Osteocyte (in vitro differentiated cells): ENCODE measurements at places on chromosomes 12 and 14. TPM values are rescaled to one million over a fixed set of nuclear protein-coding genes. Genes with fewer than 3 reads are reported as not detected.

GALNT9 gene
- total RNA-seq: not detected in 2 replicates

LRRK2 gene
- total RNA-seq: not detected in 2 replicates

POTEG gene
- total RNA-seq: not detected in 2 replicates

- peaks cover 11% of the 10 kb centered on the region for H3K27me3 ChIP-seq
- DNase-seq: no peak
- H3K36me3 ChIP-seq: no peaks in the 10 kb centered on the region
- H3K4me3 ChIP-seq: no peak overlapping the region
- no peak overlapping the region for H3K27ac ChIP-seq
These were observed 2.0 kb upstream of the BEGAIN start for GRCh38 chr14:100589071-100589759.

DNA sequence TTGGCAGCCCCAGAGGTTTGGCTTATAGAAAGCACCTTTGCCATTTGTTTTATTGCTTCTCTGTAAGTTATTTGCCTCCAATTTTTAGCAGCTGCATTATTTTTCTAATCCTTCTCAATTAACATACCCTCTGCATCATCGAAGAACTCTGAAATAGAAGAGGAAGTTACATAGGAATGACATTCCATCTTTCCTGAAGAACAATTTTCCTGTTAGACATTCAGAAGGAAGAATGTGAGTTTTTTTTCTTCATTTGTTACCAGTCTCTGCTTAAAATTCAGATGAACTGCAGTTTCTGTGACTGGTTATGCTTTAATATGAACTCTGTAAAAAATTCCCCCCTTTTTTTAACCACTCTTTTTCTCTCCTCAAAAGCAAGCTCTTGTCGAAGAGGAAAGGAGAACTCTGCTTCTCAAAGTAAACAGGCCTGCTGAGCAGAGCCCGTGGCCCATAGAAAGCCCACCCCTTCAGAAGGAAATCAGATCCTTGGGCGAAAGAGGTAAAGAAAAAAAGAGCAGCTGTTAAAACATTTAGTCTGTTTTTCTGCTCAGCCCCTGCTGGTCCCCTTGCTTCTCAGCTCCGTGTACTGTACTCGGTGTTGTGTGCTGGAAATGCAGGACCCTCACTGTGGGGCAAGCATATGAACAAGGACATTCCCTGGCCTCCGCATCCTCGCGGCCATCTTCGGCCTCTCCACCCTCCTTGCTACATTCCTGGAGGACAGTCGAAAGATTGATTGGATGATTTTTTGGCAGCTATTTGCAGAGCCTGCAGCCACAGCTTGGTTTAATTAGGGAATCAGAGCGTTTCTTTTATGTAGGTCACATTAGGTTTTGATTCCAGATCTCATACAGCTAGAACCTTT is 164.4 kb upstream of the LRIG3 start:
- H3K4me1 ChIP-seq: peaks cover 64% of the 10 kb centered on the region
- peak overlapping the region; percentile 90 for H3K27ac ChIP-seq
- DNase-seq: peak; percentile 91
- no peaks in the 10 kb centered on the region for H3K27me3 ChIP-seq
- peak overlapping the region; percentile 60 for H3K4me3 ChIP-seq

GRCh38 chr12:45727980-45728629 is 1.4 kb upstream of the ARID2 start:
- DNase-seq: no peak
- no peaks in the 10 kb centered on the region for H3K27me3 ChIP-seq
- peak overlapping the region; percentile 99 for H3K27ac ChIP-seq

FLRT2 gene
- total RNA-seq: 168 and 181 TPM in 2 replicates

AQP6 gene
- not detected in 2 replicates for total RNA-seq

LDHB gene
- total RNA-seq: 627 and 636 TPM in 2 replicates

DNA sequence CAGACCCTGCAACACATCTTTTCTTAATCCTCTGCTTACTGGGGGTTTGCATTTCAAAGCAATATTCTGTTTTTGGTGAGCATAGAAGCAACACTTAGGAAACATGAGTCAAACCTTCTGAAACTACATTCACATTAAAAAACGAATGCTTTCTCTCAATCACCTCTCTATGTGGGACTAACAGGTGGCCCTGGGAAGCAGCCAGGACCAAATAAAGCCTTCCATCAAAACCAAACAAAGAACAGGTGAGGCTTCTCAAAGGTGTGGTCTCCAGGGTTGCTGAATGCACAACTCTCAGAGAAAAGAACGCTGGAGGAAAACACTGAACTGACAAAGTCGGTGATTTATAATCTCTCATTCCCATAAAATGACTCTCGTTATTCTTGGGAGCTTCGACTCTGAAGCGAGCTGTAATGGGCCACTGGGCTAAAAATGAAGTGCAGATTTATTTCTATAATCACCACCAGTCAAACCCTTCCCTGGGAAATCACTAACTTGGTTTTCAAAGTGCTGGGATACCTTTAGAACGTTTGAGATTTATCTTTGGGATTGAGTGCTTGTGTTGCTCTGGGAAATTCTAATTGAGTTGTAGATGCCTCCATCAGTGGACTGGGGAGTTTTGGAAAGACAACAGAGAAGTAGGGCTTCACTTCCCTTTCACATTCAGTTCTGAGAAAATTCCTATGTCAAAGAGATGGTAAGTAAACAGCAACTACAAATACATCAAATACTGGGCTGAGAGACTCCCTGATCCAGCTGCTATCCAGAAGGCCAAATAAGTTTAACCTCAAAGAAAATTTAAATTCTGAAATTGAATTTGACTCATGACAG is 262.0 kb upstream of the TMPO start:
- no peak for DNase-seq
- no peaks in the 10 kb centered on the region for H3K36me3 ChIP-seq
- no peak overlapping the region for H3K4me3 ChIP-seq
- no peaks in the 10 kb centered on the region for H3K4me1 ChIP-seq
- no peak overlapping the region for H3K27ac ChIP-seq

GRCh38 chr14:24368212-24368561 is 203 bp downstream of the NFATC4 start:
- H3K36me3 ChIP-seq: peaks cover 14% of the 10 kb centered on the region
- H3K27me3 ChIP-seq: no peaks in the 10 kb centered on the region
- DNase-seq: no peak

DNA sequence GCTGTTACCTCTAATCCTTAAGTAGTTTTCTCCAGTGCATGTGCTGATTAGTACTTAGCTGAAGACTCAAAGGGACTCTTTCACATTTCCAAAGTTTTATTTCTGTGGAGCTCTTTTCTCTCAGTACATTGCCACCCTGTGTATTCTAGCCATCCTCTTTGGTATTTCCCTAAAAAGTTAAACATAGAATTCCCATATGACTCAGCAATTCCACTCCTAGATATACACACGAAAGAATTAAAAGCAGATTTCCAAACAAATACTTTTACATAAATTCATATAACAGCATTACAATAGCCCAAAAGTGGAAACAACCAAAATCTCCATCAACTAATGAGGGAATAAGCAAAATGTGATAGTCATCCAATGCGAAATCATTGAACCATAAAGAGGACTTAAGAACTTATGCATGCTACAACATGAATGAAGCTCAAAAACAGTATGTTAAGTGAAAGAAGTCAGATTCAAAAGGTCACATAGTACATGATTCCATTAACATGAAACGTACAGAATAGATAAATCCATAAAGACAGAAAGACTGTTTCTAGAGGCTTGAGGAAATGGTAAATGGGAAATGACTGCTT is 9.0 kb upstream of the NOVA1 start:
- DNase-seq: no peak
- H3K36me3 ChIP-seq: no peaks in the 10 kb centered on the region
- peaks cover 8% of the 10 kb centered on the region for H3K4me1 ChIP-seq
- H3K27me3 ChIP-seq: peaks cover 10% of the 10 kb centered on the region

IAPP gene
- not detected in 2 replicates for total RNA-seq

- H3K27ac ChIP-seq: peak overlapping the region; percentile 59
- H3K4me1 ChIP-seq: peaks cover 13% of the 10 kb centered on the region
- no peak for DNase-seq
- no peak overlapping the region for H3K4me3 ChIP-seq
- no peaks in the 10 kb centered on the region for H3K27me3 ChIP-seq
These were observed 16.6 kb downstream of the ACTR10 start for GRCh38 chr14:58216544-58216943.

DNA sequence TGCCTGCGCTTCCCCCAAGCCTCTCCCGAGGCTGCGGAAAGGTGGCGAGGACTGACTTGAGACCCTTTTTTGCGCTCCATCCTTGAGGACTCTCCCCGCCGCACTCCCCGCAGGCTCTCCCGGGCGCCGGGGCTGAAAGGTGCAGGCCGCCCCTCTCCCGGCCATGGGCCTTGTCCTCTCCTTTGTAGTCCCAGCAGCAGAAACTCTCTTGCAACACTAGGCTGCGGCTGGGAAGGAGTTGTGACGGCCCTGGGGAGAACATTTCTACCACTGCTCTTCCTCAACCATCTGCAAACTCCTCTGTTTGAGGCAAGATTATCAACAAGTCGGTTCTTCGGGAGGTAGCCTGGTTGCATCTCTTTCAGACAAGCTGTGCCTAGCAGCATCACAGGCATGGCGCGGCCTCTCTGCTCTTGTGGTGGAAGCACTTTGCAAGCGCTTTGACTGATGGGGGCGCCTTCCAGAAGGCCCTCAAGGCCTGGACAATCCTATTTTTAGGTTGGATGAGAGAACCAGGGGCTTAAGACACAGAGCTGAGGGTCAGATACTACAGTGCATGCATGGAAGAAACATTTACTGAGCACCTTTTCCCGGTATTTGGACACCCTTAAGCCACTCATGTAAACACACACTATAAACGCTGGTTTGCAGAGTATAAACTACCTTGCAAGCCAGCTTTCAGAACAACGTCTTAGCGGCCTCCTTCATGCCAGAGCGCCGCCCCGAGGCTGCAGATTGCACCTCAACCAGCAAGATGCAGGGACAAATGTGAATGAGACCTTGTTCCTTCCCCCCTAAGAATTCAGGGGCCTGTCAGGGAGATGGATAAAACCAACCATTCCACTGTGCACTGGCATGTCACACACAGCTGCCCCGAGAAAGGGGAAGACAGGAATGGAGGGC is 1.2 kb upstream of the PRIMA1 start:
- no peak for DNase-seq
- peak overlapping the region; percentile 10 for H3K4me3 ChIP-seq
- H3K27ac ChIP-seq: no peak overlapping the region
- H3K36me3 ChIP-seq: no peaks in the 10 kb centered on the region
- H3K27me3 ChIP-seq: peaks cover 38% of the 10 kb centered on the region

DNA sequence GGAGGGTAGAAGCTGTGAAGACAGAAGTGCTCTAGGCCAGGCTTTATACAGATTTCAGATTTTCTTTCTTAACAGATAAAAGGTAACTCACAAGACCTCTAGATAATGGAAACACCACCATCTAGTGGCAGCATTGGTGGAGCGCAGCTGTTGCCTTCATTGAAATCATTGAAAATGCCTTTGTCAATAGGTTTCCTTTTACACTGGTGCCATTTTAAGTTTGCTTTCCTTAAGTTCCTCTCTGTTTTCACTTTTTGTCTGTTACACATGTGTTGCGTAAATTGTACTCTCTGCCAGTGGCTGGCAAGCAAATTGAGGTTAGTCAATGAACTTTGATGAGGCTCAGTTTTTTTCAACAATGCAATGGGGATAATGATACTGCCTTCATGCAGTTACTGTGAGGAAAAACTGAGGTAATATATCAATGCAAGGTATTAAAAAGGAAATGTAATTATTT is 31.1 kb downstream of the ALDH1L2 start:
- H3K36me3 ChIP-seq: peaks cover 68% of the 10 kb centered on the region
- H3K4me3 ChIP-seq: no peak overlapping the region
- DNase-seq: no peak

DNA sequence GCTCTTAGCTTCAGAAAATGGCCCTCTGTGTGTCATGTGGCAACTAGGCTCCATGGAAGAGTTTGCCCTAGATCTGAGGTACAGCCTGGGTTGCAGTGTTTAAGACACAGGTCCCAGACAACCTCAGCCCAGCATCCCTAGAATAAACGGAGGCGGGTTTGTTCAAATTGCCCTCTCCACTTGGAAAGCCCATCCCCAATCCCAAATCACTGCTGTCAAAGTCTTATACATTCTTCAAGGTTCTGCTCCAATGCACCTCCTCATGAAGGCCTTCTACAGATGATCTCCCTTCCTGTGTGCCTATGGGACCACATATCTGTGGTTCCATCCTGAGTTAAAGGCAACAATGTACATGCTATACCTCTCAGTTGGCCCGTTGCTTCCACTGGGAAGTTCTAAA is 289.8 kb downstream of the DPF3 start:
- no peaks in the 10 kb centered on the region for H3K27me3 ChIP-seq
- no peak overlapping the region for H3K4me3 ChIP-seq
- DNase-seq: peak; percentile 21
- H3K27ac ChIP-seq: no peak overlapping the region
- peaks cover 27% of the 10 kb centered on the region for H3K4me1 ChIP-seq
